Heart left ventricle (tissue), 16 donors: ENCODE measurements at places on chromosomes 4 and X.

GRCh38 chr4:165369522-165369921 is 9.3 kb upstream of the CPE start:
- no peak for DNase-seq

GRCh38 chr4:25972984-25973745 is 59.1 kb downstream of the SMIM20 start:
- no peak for DNase-seq

- DNase-seq, result no peak
Measured at GRCh38 chr4:186772936-186773487, 49.4 kb upstream of the FAT1 start.

DNA sequence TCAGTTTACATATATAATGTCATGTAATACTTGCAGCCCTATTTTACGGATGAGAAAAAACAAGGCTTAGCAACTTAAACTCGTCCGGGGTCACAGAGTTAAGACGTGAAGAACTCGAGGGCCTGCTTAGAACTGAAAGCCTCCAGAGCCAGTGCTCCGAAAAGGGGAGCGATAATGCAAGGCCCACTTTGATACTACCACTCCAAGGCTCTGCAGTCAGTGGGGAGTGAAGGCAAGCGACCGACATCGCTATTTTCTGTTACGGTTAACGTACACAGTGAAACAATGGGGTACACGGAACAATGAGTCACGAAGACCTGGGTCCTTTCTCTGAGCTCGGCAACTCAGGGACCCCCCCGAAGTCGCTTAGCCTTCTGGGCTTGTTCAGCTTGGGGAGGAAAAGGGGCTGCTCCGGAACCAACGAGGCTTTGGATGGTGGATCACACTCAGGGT is 965 bp downstream of the PPA2 start:
- no peak for DNase-seq
